ENCODE measurements at places on chromosomes 4 and X.

DNA sequence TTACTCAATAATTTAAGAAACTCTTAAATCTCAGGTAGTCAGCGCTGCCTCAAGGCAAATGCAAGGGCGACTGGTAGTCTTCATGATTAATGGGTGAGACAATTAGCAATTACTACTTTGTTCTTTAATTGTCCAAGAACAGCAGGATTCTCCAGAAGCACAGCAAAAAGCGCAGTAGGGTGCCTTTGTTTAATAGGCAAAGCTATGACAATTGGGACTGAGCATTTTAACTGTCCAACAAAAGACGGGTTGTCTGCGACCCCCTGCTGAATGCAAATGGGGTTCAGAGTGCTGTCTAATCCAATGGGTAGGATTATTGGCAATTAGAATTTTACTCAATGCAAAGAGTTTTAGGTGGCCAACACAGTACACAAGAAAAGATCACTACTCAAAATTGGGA, 286.1 kb downstream of the CHIC1 start:
- DNase-seq = no peak

GRCh38 chr4:71383984-71384383, 45.2 kb downstream of the SLC4A4 start:
- DNase-seq = no peak

- no peak for DNase-seq
These were observed 63.7 kb downstream of the SEC24D start for GRCh38 chr4:118772081-118772766.

DNA sequence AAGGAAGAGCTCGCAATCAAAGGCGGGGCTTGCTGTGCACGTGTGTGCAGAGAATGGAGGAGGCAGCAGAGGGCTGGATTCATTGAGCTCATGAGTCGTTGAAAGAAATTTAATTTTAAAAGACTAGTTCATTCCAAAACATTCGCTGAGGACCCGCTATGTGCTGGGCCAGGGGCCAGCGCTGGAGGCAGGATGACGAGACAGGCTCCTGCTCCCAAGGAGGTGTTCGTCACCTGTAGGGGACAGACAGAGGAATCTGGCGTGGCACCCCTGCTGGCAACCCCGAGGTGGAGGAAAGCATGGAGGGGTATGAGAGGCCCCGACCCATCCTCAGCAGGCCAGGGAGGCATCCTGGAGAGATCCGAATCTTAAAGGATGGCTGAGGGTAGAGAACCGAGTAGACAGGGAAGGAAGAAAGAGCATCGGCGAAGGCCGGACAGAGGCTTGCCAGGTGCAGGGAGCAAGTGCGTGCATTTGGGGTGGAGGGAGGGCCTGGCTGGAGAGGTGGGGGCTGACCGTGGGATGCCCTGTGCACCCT, 96.4 kb downstream of the CPZ start:
- DNase-seq = no peak

DNA sequence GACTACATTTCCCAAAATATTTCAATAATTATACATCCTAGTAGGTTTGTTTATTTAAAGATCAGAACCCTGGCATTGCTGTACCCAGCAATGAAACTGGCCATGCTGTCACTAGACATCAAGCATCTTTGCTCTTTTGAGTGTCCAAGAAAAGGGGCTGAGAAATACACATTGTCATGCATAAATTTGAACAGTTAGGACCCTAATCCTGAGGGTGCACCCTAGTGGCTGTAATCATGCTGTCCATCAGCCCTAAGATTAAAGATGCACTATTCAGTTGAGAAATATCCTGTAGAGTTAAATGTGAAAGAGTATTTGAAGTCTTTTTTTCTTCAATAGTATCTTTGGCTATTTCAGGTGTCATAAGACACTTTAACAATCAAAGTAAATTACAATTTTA, 108.8 kb downstream of the NFKB1 start:
- no peak for DNase-seq

- DNase-seq = no peak
These were observed 70.0 kb upstream of the STS start for GRCh38 chrX:7077241-7078230.

- DNase-seq = no peak
These were observed 49.9 kb upstream of the PGRMC1 start for GRCh38 chrX:119186194-119186593.
